Hematopoietic multipotent progenitor cell treated with erythropoietin and hydrocortisone succinate and interleukin-3 and kit ligand, for 15 days (in vitro differentiated cells): ENCODE measurements at places on chromosomes 13 and 19.

GRCh38 chr19:49581007-49581508 is at the start of gene PRRG2:
TSS of gene PRRG2 (plus strand) at chr19:49581316. CDS start at chr19:49583220, 1,904 bp downstream.
- DNase-seq: no peak

DNA sequence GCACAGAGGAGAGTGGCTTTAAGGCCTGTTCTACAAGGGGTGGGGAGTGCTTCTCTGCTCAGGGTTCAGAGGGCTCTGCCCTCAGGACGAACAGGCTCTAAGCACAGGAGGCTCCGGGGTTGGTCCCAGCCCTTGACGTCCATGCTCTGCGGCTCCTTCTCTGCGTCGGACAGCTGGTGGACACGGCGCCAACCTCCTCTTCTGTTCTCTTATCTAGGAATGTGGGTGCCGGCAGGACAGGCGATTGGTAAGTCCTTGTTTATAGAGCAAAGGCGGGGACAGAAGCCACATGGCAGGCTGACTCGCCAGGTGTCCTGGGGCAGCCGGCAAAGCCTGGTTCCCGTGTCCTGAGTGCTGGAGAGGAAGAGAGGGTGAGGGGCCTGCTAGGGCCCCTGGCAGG is 8.4 kb upstream of the RPS15 start:
- DNase-seq: no peak

DNA sequence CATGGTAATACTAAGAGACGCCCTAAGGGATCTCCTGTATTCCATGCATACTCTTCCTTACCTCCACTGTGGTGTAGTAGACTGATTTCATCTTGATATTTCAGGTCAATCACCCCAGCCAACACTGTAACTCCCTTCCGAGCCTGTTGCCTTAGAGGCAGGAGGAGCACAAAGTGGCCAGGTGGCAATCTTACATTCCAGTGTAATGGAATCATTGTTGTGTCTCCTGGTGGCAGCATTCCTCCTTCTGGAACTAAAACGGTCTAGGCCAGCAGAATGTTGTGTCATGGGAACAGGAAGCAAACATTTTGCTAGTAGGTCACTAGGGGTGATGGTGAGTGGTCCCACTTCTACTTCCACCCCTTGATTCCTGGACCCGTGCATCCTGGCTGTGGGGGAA is 405.7 kb upstream of the SLC10A2 start:
- no peak for DNase-seq

DNA sequence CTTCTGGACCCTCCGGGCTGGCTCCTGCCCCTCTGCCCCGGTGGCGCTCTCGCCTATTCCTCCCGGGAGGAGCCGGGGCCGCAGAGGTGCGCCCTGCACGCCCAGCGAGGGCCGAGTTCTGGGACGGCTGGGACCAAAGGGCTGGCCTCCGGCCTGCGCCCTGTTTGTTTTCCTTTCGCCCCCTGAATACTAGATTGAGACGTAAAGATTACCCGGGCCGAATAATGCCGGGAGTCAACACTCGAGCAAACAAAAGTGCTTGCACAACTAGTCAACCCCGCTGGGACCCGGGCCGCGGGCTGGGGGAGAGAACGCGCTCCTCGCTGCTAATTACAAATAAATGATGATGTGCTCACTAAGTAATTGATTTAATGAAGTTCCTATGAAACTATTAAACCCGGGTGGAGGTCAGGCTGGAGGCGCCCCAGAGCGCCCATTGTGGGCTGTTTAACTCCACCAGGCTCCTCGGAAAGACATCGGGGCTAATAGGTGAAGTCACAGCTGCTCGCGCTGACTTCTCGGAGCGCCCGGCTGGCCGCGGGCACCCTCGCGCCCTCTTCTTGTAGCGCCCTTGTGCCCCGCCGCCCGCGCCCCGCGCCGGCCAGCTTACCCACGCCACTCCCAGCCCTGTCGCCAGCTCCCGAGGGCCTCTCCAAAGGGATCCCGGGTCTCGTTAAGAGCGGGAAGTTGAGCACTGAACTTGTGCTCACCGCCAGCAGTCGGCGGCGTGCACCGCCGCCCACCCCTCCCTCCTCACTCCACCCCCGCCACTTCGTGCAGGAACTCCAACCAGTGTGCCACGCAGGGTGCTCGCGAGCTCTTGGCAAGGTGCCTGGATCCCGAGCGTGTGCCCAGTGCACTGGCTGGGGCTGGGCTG is 14.9 kb downstream of the ZIC5 start:
- no peak for DNase-seq

GRCh38 chr13:100808330-100809128 is 133.9 kb upstream of the TMTC4 start:
- DNase-seq: no peak

DNA sequence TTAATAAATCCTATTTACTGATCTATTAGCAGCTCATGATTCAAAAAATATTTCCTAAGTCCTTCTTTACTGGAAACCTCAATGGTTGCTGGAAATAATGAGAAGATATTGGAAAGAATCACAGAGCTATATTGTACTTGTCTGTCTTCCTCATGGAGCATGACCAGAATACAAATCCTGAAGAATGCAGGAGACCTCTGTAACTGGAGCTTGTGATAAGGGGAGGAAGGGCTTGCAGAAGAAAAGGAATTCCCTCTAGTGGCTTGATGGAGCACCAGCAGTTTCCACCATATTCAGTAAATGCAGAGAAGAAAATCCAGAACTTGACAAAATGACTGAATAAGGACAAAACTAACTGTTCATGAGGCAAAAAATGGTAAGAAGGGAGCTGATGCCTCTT is 1333.1 kb downstream of the EFNB2 start:
- no peak for DNase-seq

- peak; percentile 29 for DNase-seq
Measured at GRCh38 chr19:13764101-13764807, at the start of gene MRI1. TSS of gene MRI1 (plus strand) at chr19:13764522. CDS start at chr19:13764589, 67 bp downstream.

DNA sequence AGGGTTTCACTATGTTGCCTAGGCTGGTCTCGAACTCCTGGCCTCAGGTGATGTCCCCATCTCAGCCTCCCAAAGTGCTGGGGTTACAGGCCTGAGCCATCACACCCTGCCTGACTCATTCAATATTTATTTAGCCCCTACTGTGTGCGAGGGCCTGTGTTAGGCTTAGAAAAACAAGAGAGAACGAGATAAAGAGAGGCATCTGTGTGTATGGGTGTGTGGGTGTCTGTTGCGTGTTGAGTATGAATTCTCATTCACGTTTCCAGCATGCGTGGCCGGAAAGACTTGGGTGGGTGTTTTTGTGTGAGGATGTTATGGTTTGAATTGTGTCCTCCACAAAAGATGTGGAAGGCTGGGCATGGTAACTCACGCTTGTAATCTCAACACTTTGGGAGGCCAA is 9.5 kb downstream of the GADD45B start:
- DNase-seq: no peak

DNA sequence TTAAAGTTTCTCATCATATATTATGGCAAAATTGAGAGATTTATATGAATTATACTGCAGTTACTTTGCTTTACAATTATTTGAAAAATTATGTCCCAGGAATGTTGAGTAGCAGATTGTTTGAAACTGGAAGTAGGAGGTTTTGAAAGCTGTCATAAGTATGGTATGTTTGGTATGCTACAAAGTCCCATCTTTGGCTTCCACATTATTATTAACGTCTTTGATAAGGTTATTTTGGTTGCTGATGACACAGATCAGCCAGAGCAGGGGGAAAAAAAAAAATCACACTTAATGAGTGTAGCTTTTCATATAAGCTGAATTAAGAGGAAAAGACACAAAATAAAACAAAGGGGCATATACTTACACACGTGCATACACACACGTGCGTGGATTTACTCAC is 130.1 kb downstream of the SLITRK1 start:
- no peak for DNase-seq

- no peak for DNase-seq
Measured at GRCh38 chr13:113002206-113002912, 33.3 kb downstream of the MCF2L start.

DNA sequence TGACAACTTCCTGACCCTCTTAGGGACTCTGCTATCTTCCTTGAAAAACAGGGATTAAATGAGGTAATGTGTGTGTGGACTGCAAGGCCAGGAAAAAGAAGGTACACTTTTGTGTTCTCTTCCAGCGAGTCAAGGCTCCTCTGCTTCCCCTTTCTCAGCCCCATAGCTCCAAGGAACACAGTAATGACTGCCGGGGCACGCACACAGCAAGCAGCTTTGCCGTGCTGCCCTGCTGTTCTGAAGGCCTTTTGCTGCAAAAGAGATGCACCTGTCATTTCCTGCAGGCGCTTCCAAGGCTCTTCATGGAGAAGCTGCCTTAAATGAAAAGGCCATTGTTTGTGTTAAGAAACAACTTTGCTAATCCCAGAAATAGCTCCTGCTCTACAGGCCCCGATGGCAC is 84.6 kb downstream of the CYSLTR2 start:
- DNase-seq: no peak

GRCh38 chr13:21478881-21479808 is 20.0 kb upstream of the ZDHHC20 start:
- peak; percentile 86 for DNase-seq

- no peak for DNase-seq
Measured at GRCh38 chr13:109301726-109302125, 484.7 kb downstream of the IRS2 start.

DNA sequence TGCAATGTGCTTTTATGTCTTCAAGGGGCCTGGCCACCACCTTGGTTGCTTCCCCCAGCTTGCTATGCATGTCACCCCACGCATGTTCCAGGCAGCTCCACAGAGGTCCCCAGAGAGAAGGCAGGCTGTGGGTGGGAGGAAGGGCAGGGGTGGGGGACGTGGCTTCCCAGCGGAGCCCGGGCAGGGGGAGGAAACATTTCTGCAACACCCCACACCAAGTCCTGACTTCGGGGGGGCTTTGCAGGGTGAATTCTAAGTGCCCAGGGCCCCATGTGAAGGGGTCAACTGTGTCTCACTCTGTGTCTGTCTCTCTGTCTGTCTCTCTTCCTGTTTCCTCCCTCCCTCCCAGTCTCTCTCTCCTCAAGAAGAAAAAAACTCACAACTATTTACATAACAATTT is 39.6 kb downstream of the LTBP4 start:
- DNase-seq: no peak

DNA sequence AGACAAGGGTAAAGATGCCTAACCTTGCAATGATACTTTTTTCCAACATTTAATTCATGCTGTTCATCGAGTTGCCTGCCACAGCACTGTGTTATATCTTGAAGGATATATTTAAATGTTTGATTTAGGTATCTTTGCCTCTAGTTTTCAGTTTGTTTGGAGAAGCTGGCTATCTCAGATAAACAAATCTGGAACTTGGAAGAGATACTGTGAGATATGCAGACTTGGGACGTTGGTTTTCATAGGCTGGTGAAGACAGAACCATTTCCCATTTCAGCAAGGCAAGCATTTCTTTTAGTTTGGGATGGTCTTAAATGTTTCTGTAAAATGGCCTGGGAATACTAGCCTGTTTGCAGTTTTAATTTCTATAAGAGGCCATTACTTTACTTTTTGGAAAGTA is 3.3 kb downstream of the RNASEH2B start:
- no peak for DNase-seq

- DNase-seq: no peak
Measured at GRCh38 chr19:50326101-50326664, 3.0 kb downstream of the KCNC3 start.

GRCh38 chr13:45521297-45521696 is 56.6 kb downstream of the COG3 start:
- no peak for DNase-seq

- no peak for DNase-seq
Measured at GRCh38 chr13:111904166-111904565, 162.8 kb upstream of the SOX1 start.
